ENCODE measurements at places on chromosomes 13 and 19. TPM values are rescaled to one million over a fixed set of nuclear protein-coding genes. Genes with fewer than 3 reads are reported as not detected.

Gene KLF2
- 5.9 TPM for total RNA-seq

- no peak for DNase-seq
Observed at GRCh38 chr13:33745370-33746324, 72.3 kb upstream of the RFC3 start.

GRCh38 chr13:112431734-112432133 is 55.6 kb downstream of the SPACA7 start:
- no peak for DNase-seq

GRCh38 chr19:11279505-11280236 is 16.3 kb upstream of the TSPAN16 start:
- DNase-seq: no peak

DNA sequence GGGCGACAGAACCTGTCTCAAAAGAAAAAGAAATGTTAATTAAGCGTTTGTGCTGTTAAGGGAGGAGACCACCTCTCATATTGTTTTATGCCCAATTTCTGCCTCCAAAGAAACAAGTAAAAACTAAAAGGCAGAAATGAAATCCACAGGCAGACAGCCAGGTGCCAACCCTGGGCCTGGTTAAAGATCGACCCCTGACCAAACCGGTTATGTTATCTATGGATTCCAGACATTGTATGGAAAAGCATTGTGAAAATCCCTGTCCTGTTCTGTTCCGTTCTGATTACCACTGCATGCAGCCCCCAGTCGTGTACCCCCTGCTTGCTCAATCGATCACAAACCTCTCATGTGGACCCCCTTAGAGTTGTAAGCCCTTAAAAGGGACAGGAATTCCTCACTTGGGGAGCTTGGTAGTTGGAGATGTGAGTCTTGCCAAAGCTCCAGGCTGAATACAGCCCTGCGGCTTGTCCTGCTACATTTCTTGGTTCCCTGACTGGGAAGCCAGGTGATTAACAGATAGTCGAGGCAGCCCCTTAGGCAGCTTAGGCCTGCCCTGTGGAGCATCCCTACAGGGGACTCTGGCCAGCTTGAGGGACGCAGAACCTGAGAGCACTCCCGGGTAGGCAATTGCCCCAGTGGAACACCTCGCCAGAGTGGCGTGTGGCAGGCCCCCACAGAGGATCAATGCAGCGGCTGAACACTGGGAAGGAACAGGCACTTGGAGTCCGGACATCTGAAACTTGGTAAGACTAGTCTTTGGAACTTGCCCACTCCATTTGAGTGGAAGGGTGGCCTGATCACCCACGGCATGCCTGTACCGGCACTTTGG is 748 bp upstream of the ZNF552 start:
- no peak for DNase-seq

Gene ZSCAN4
- total RNA-seq: not detected

All from glomerular endothelial cell (primary cell).